Stimulated activated CD4-positive, alpha-beta T cell treated with anti-CD3 and anti-CD28 coated beads, Interleukin-12 subunit alpha, Interleukin-12 subunit beta, amount 100 ng/mL, for 24 hours (primary cell): ENCODE measurements at places on chromosomes 3 and 15.

GRCh38 chr3:54038391-54038790 lies 84.0 kb upstream of the CACNA2D3 start:
- DNase-seq, result no peak

- no peak for DNase-seq
Measured at GRCh38 chr15:37034835-37035748, 65.3 kb downstream of the MEIS2 start.

- no peak for DNase-seq
Measured at GRCh38 chr3:59249004-59249403, 199.2 kb upstream of the CFAP20DC start.

DNA sequence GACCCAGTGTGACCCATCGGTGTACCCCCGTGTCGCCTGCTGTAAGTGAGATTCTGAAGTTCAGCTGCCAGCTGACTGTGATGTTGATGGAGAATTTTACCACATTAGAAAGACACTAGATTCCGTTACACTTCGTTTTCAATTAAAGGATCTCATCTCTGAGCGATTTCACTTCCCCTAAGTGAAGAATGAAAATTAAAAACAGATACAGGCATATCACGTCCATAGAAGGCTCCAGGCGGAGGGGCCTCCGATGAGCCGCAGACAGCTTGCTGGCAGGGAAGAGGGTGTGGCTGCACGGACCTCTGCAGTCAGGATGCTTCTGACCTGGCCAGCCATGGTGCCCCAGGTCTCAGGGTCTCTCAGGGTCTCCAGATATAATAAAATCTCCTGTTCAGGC lies 6.6 kb upstream of the CPN2 start:
- no peak for DNase-seq

DNA sequence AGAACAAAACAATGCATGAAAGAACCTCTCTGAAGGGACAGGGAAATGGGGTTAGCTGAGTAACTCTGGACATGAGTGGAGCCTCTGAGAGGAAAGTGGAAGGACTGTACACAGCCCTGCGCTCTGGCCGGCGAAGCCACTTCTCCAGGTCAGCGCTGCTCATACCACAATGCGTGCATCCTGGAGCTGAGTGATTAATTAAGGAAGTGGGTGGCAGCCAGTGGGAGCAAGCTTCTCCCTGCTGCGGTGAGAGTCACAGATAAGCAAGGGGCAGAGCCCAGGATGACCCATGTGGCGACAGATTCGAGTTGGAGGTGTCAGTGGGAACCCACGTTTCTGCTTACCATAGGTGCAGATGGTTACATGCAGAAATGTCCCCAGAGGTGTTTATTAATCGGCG lies 48.0 kb downstream of the KLF15 start:
- DNase-seq, result no peak

- DNase-seq, result no peak
Measured at GRCh38 chr15:78840661-78841375, 29.6 kb upstream of the ADAMTS7 start.

DNA sequence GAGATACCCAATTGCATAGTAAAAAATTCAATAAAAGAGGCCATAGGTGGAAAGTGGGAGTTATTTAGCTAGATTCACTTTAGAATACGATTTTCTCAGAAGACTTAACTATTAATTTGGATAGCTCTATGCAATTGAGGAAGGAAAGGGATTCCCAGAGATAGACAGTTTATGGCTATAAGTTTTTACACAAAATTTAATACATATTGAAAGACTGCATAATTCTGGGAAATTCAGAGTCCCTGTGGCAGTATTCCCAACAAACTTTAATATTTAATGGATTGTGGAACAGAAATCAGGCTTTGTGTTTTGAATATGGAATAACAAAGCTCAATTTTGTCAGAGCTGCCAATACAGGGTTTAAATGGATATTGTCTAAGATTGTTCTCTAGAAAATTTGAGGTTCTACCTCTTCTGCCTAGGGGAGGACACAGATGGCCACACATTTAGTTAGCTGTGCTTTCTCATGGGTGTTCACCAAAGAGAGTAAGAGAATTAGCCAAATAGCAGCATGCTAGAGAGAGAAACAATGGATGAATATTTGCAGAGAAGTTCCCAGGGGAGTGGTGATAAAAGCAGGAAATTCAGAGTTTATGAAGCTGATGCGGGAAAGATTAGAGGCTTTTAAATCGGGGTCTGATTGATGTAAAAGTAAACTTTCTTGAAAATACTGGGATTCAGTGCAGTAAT lies 8.5 kb downstream of the ISL2 start:
- DNase-seq, result no peak

DNA sequence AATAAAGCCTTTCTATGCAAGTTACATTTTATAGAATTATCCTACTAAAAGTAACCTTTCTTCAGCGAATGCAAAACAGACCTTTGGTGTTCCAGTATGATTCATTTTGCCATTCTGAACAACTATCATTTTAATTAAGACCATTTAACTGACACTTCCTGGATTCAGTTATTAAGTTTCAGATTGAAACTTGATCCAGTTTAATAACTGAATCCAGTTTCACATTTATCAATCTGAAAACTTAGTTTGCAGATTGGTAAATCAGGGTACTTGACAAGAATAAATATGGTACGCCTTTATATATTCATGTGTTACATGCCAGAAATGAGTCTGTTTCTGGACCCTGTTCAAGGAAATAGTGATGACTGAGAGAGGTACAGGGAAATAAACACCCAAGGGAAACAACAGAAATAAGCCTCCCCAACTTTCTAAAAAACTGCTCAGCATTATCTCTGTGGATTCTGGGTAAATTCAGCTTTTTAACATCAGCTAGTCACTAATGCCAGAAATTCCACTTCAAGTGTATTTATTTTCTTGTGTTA lies 23.3 kb upstream of the NFKBIZ start:
- DNase-seq, result no peak

DNA sequence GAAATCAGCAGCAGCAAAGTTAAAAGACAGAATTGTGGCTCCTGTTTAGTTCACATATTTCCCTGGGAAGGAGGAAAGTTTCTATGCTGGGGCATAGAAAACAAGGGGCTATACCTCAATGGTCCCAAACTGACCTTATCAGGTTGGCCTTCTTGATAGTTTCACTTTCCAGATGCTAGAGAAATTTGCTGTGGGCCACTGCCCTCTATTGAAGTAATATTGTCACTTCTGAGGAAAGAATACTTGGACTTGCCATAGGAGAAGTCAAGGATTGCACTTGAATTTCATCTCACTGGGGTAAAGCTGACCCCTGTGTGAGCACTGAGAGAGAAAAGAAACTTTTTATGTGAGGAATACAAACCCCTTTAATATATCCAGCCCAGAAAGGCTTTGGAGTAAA lies 49.3 kb upstream of the XCR1 start:
- DNase-seq, result no peak

DNA sequence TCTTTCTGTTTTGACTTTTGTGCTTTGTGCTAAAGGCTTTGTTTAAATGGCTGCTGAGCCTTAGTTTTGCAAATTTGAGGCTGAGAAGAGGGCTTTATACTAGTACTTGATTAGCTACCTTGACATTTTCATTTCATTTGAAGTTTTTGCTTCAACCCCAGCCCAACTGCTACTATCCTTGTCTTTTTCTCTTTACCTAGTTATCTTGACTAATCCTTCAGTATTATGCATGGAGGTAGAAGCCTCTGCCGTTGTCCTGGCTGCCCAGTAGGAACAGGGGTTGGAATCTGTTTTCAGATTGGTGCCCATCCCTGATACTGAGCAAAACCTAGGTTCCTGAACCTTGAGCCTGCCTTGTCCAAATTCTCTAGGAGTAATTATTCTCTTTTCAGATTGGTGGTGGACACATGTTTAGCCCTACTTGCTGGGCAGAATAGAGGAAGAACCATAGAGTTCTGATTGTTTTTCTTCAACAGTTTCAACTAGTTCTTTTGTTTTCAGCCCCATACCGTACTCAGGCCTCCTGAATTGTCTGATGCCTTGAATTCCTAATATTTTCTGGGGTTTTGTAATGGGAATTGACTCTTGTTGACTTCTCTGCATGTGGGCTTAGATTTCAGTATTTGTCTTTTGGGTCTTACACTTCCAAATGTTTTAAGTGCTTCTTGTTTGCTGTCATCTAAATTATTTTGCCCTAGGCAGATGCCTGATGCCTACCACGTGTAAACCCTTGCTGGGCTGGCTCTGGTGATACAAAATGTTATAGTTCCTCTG lies 143.2 kb downstream of the DOCK3 start:
- no peak for DNase-seq

DNA sequence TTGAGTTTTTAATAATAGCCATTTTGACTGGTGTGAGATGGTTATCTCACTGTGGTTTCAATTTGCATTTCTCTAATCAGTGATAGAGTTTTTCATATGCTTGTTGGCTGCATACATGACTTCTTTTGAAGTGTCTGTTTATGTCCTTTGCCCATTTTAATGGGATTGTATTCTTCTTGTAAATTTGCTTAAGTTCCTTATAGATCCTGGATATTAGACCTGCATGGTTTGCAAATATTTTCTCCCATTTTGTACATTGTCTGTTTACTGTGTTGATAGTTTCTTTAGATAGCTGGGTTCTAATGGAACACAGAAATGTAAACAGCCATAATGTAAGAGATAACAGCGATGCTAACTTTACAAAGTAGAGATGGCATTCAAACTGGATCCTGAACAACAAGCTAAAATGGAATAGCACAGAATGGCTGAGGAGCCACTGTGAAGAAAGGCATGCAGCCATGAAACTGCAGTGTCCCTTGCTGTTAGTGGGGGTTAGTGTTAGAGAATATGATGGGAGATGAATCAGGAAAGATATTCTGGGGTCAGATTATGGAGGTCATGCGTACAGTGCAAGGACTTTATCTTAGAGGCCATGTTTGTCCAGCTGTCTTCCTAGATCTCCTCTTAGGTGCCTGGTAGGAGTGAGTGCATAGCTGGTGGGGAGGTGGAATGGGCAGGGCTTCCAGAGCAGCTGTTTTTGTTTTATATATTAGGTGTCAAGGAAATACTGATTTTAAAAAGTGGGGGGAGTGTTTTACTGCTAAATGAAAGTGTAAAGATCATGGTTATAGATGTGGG lies 48.1 kb downstream of the BBS4 start:
- DNase-seq, result no peak

- no peak for DNase-seq
Measured at GRCh38 chr3:143644370-143645089, 203.7 kb downstream of the SLC9A9 start.

GRCh38 chr15:57401546-57401945 lies 25.2 kb downstream of the CGNL1 start:
- DNase-seq, result no peak

DNA sequence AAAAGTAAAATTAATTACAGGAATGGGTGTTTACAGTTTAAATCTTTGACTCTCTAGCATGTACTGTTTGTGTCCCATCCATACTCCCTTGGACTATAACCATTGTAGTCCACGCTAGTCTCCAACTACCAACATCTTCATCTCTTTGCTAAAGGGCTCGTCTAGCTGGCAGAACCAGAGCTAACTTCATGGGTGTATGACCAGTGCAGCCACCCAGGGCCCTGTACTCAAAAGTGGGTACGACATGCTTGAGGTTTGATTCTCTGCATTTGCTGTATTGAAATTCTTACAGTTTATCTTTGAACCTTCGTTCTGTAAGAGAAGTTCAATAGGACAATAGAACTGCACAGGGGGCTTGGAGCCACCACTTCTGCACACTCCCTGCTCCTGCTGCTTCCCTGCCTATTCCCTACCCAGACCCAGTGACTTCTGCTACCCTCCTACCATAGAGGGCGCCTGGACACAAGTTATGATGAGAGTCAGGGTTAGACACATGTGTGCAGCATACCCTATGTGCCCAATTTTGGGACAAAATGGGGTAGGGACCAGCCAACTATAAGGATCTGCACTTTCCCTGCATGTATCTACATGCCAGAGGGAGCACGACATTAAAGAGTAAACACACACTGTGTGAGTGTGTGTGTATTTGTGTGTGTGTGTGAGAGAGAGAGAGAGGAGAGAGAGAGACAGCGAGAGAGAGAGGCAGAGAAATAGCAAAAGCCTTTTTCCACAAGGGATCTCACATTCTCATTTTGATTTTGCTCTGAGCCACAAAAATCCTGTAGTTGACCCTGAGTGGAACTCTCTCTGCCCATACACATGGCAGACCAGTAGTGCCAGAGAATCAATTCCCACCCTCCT lies 59.0 kb upstream of the NECTIN3 start:
- DNase-seq, result no peak

DNA sequence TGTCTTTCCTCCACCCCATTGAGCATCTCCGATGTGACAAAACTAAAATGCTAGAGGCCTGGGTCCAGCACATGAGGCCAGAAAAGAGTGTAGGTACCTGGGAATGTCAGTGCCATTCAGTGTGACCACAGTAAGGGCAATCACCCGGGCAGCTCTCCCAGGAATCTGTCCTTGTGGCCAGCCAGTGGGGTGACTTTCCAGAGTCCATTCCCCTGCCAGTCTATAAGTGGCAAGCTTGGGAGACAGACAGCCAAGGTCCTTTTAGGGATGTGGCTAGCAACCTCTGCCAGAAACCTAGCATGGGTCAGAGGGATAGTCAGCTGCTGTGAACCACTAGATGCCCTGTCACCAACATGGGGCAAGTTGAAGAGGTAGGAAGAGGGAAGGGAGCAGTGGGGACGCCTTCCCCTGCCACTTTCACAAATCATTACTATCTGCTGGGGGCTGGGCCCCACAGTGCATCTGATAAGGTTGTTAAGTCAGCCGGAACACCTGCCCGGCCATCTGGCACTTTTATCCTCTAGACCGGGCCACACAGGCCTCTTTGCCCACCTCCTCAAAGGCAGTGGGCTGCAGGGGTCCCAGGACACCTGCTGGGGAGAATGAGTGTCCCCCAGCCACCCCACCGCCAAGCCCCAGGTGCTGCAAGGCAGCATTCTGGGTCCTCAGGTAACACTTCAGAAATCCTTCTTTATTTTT lies 24.8 kb upstream of the DET1 start:
- no peak for DNase-seq

DNA sequence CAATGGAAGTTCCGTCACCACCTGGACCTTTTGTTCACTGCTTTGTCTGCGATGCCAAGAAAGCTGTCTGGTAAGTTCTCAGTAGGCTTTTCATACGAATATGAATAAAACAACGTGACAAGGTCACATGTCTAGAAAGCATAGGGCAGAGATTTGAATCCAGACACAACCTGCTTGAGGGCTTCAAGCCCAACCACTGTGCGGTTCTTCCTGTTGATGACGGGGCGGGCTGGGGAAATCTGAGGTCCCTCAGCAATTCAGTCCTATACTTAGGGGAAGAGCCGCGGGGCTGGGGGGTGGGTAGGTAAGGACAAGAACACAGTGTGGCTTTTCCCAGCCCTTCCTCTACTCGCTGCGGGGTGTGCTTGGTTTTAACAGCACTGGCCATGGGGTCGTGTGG lies 32.4 kb upstream of the SMAD3 start:
- DNase-seq, result no peak

GRCh38 chr15:57769266-57769665 lies 62.8 kb downstream of the POLR2M start:
- DNase-seq, result no peak

GRCh38 chr3:31922962-31923361 lies 58.1 kb downstream of the OSBPL10 start:
- no peak for DNase-seq

GRCh38 chr15:86494475-86494874 lies 414.8 kb downstream of the AGBL1 start:
- DNase-seq, result no peak

- DNase-seq, result no peak
Measured at GRCh38 chr3:9022305-9023225, 59.3 kb upstream of the RAD18 start.

GRCh38 chr3:58005669-58006068 lies 2.6 kb upstream of the FLNB start:
- no peak for DNase-seq

GRCh38 chr3:175121225-175121624 lies 262.1 kb downstream of the NAALADL2 start:
- no peak for DNase-seq

- no peak for DNase-seq
Measured at GRCh38 chr3:176961916-176962315, 235.4 kb downstream of the TBL1XR1 start.

- no peak for DNase-seq
Measured at GRCh38 chr3:17044855-17045254, 160.1 kb downstream of the PLCL2 start.
